ENCODE measurements at places on chromosomes 11 and 22.

DNA sequence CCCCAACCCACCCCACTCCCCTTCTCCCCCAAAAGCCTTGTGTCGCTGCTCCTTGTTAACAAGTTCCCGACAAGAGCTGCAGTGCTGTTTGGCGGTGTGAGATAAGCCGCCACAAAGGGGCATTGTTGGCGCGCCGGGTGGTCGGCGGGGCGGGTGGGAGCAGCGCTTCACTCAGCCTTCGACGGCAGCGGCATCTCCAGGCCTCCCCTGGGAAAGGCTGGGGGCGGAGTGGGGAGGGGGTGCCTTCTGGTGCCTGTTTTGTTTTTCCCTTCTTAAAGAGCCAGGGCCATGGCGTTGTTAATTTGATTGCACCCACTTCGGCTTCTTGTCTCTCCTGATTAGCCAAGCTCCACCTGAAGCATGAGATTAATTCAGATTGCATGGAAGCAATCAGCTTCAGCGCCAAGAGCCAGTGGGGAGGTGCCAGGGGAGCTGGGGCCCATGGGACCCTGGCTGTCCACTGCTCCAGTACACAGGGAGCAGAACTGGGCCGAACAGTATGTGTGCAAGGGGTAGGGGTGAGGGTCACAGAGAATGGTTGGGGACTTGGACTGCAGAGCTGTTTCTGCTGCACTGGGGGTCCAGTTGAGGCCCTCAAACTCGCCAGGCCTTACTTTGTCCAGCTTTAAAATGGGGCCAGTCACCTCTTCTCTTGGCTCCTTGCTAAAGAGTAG lies 165.1 kb downstream of the CEP164 start:
- DNase-seq, result peak; percentile 53

GRCh38 chr11:122633219-122633829 lies 22.2 kb upstream of the UBASH3B start:
- DNase-seq, result no peak

DNA sequence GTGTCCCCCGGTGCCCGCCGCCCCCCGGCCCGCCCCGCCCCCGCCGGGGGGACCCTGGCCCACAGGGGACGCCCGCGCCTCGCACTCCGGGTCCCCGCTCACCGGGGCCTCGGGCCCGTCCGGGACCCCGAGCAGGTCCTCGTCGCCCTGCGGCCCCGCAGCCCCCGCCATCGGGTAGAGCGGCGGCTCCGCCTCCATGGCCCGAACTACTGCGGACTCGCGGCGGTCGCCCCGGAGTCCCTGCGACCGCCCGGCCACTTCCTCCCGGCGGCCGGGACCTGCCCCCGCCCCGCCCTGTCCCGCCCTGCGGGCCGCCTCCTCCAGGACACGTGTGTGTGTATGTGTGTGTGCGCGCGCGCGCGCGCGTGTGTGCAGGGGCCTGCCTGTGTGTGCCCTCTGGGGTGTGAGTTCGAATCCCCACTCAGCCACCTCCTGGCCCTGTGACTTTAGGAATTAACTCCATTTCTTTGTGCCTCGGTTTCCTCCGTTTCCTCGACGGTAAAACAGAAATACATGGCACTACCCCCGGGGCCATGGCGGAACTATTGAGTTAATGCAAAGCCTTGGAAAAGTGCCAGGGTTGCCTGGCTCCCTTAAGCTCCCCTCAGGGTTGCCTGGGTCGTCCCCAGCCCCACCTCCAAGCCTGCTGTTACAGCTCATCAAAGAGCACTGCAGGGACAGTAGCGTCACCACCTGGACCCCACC lies at the start of gene UNC93B1:
TSS of gene UNC93B1 (minus strand) at position 252 of the 705 bp plus-strand sequence. CDS start at position 198, 54 bp downstream.
- DNase-seq, result peak; percentile 87

DNA sequence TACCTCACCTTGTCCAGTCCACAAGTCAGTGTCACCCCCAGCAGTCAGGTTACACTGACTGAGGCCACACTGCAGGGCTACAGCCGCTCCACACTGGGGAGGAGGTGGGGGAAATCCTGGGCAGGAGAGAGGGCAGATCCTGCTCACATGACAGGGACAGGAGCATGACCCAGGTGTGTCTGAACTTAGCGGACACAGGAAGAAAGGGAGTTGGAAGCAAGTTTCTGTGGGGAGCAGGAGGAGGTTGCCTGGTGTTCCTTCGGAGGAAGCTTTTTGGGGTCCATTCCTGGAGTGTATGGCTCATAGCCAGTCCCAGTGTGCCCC lies 5.9 kb downstream of the MMP11 start:
- peak; percentile 75 for DNase-seq

GRCh38 chr11:12284316-12285050 lies 92.9 kb upstream of the PARVA start:
- no peak for DNase-seq

GRCh38 chr11:72411623-72412419 lies 22.5 kb downstream of the CLPB start:
- peak; percentile 64 for DNase-seq

- DNase-seq, result peak; percentile 84
These were observed 2.4 kb upstream of the KAT5 start for GRCh38 chr11:65709661-65710060.

- DNase-seq, result no peak
These were observed 175.7 kb downstream of the MAML2 start for GRCh38 chr11:96167203-96167758.

GRCh38 chr11:134370526-134371435 lies 39.0 kb downstream of the GLB1L2 start:
- DNase-seq, result no peak

- DNase-seq, result peak; percentile 56
These were observed 48.9 kb downstream of the CDPF1 start for GRCh38 chr22:46201059-46201757.

DNA sequence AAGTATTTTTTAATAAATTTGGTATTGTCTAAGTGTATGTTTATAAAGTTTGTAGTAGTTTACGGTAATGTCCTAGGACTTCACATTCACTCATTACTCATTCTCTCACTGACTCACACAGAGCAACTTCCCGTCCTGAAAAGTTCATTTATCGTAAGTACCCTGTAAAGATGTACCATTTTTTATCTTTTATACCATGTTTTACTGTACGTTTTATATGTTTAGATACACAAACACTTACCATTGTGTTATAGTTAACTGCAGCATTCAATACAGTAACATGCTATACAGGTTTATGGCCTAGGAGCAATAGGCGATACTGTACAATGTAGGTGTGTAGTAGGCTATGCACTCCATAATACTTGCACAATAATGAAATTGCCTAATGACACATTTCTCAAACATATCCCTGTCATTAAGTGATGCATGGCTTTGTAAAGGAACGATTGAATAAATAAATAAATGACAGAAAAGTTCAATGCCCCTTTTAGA lies 12.5 kb upstream of the CARD18 start:
- DNase-seq, result no peak

- DNase-seq, result no peak
These were observed 99.5 kb upstream of the API5 start for GRCh38 chr11:43212279-43212678.

DNA sequence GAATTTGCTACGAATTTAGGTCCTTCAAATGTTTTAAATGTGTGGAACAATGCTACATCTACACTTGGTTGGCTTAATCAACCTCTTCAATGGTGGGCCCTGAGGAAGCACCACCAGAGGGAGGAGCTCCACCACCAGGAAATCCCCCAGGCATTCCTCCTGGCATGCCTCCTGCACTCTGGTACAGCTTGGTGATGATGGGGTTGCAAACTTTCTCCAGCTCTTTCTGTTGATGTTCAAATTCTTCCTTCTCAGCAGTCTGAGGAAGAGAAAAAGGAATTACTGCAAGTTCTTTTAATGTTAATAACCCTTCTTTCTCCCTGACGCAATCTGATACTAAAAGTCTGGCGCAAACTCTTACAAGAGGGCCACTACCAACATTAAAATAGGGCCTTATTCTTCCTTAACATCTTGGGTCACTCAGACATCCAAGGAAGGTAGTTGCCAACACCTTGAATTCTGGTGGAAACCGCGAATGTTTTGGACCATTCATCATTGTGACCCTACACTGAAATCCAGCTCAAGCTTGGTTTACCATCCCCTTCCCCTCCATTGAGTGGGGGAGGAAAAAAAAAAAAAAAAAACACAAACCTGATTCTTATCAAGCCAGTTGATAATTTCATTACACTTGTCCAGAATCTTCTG lies 4.2 kb downstream of the HSPA8 start:
- no peak for DNase-seq

- DNase-seq, result no peak
These were observed 51.6 kb downstream of the MTMR3 start for GRCh38 chr22:29934596-29934995.

DNA sequence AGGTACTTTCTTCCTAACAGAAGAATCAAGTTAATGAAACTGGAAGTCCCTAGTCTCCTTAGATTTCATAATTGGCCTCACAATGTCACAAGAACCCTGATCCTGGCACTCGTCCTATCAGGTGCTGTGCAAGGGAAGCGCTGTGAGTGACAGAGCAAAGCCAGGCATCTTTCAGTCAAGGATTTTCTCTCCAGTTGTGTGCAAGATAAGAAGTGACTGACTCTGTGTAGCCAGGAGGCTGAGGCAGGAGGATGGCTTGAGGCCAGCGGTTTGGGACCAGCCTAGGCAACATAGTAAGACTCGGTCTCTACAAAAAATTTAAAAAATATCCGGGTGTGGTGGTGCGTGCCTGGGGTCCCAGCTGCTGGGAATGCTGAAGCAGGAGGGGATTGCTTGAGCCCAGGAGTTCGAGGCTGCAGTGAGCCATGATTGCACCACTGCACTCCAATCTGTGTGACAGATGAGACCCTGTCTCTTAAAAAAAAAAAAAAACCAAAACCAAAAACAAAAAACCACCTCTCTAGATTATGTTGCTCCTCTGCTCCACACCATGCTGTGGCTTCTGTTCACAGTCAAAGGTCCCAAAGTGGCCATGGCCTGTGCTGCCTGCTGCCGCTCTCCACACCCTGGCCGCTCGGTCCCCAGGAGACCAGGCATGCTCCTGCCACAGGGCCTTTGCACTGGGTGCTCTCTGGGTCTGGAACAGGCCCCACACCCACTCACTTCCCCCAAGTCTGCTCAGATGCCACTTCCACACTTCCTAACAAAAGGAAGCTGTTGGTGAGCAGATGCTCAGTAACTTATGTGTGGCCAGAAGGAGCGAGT lies 54.2 kb upstream of the CLDN5 start:
- DNase-seq, result no peak

DNA sequence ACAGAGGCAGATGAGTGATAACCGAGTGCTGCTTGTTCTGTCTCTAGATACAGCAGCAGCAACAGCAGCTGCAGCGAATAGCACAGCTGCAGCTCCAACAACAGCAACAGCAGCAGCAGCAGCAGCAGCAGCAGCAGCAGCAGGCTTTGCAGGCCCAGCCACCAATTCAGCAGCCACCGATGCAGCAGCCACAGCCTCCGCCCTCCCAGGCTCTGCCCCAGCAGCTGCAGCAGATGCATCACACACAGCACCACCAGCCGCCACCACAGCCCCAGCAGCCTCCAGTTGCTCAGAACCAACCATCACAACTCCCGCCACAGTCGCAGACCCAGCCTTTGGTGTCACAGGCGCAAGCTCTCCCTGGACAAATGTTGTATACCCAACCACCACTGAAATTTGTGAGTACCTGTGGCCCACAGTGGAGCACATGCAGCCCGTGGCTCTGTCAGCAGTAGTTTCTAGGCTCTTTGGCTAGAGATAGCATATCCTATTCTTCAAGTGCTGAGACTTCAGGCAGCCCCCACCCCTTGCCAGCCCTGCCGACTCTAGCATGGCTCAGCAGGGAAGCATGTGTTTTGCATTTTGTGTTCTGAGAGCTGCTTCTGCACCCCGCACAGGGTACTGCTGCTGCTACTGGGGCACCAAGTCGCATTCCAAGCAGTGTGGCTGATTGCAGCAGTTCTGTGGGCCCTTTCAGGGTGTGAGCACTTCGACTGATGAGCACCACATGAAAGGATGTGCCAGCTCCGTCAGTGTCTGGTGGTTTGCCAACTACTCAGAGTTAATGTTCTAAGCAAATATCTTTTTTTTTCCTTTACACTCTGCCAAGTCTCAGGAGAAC lies 59.2 kb downstream of the MED15 start:
- DNase-seq, result peak; percentile 26

DNA sequence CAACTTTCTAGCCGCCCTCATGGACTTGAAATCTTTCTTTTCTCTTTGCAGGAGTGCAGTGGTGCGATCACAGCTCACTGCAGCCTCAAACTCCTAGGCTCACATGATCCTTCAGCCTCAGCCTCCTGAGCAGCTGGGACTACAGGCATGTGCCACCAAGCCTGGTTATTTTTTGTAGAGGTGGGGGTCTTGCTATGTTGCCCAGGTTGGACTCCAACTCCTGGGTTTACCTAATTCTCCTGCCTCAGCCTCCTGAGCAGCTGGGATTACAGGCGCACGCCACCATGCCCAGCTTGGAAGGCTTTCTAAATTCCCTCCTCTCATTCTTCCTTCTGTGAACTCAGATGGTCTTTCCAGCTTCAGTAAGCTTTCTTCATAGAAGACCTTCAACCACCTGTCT lies 4.7 kb upstream of the APOA1 start:
- no peak for DNase-seq

DNA sequence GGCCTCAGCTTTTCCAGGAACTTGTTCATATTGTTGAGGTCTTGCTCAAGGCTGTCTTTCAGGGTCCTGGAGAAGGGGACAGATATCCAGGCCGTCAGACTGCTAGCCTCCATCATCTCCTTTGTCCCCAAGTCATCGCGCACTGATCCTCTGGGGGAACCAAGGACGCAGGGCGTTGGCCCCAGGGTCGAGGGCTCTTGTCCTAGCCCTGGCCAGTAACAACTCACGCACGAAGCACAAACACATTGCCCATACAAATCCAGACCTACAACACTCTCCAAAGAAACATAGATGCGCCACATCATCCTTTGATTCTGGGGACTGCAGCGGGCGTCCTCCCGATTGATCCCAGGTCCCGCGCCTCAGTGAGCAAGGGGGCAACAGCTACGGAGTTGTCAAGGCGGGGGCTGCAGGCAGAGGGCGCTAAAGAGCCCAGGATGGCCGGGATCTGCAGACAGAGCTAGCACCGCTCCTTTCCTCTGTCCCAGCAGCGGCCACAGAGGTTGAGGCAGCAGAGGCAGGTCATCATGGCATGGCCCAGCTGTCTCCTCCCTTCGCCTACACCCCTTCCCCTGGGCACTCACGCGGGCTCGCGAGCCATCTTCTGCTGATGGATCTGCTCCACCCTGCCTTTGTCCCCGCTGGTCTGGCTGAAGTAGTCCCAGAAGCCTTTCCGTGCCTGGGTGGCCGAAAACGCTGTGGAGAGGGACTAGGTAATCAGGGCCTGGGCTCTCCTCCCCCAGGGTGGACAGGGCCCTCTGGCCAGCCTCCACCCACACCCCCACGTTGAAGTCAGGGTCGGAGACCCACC lies 472 bp downstream of the APOA5 start:
- peak; percentile 65 for DNase-seq

- DNase-seq, result no peak
These were observed 96.3 kb downstream of the FAM76B start for GRCh38 chr11:95693298-95693697.

All from large intestine (tissue), 12 donors.